ENCODE measurements at places on chromosomes 11 and 22.

DNA sequence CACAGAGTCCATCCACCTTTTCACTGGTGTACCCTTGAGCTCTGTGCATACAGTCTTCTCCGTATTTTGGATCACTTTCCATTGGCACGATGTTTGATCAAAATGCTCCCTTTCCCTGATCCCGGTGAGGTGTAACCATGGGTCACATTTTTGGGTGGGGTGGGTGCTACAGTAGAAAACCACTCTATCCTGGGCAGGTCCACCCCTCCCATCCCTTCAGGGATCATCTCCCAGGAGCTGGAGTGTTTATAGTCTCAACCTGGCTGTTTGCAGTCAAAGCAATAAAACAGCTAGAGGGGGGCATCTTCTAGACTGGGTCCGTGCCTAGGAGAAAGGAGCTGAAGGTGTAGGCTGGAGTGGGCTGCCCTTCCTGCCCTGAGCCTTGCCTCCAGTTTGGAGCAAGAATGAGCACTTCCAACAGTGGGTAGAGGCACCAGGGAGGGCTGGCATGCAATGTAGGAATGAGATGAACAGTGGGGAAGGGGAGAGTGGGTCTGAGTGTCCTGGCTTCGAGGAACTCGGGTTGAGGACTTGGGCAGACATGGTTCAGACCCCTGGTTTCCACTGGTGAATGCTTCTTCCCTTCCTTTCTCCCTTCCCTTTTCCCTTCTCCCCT lies 38.8 kb downstream of the RNF141 start:
- DNase-seq: no peak

- DNase-seq: no peak
Measured at GRCh38 chr22:32911503-32911902, 110.0 kb downstream of the TIMP3 start.

- no peak for DNase-seq
Measured at GRCh38 chr11:11946180-11946579, 62.2 kb downstream of the DKK3 start.

- DNase-seq: no peak
Measured at GRCh38 chr22:38124236-38124974, 13.9 kb upstream of the BAIAP2L2 start.

GRCh38 chr11:119779195-119780071 lies 50.4 kb upstream of the NECTIN1 start:
- DNase-seq: no peak

DNA sequence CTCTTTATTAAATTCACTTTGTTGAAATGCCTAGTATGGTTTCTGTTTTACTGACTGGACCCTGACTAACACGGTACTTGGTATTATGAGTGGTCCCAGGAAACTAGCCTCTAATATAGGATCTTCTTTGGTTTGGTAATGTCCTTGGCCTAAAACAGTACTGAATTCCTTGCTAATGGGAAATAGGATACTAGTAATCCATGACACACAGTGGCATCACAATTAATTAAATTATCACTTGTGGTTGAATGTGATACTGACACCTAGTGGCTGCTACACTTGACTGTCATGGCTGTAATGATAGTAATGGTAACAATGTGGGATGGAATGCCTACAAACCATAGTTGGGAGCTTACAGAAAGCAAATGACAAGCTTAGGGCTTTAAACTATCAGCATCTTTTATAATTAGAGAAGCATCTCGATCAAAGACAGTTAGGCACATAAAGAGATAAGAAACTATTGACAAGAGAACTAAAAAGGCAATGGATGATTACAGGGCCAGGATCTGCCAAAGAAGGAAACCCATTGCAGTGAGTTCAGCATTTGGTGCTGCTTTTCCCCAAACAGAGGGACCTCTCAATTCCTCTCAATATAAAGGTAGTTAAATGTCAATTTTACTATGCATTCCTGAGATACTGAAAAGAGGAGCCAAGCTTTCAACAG lies 8.6 kb downstream of the DNHD1 start:
- no peak for DNase-seq
